Lung microvascular endothelial cell (primary cell): ENCODE measurements at places on chromosomes 1 and 21.

- DNase-seq, result no peak
These were observed 33.8 kb upstream of the SLC45A1 start for GRCh38 chr1:8284127-8284526.

- no peak for DNase-seq
These were observed 49.4 kb downstream of the WDR4 start for GRCh38 chr21:42829954-42830353.

DNA sequence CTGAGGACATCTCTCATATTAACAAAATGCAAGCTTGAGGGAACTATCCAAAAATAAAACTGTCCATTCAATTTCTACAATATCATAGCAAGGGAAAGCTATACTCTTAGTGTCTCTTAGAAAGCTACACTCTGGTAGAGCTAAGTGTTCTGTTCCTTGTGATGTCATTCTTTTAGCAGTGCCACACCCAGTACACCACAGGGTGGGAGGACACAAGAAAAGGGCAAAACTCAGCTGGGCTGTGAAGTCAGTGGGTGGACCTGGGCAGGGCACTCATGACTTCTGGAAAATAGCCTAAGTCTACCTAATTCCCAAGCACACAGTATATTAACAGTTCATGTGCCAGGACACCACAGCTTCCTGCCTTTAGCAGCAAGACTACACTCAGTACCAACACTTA, 42.2 kb upstream of the TNFSF4 start:
- DNase-seq, result no peak

DNA sequence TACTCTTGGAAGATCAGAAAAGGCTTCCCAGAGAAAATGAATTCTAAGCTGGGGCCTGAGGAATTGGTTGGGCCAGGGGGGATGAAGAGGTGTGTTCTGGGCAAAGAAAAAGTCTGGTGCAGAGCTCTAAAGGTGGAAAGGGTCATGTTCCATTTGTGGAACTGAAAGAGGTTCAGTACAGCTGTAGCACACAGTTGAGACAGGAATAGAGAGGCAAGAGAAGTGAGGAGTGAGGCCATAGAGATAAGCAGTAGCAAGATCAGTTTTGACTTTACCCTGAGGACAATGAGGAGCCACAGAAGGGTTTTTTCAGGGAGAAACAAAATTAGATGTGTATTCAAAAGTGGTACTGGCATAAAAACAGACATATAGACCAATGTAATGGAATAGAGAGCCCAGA, 30.3 kb upstream of the MUTYH start:
- no peak for DNase-seq

- DNase-seq, result no peak
These were observed 244.8 kb downstream of the DUSP10 start for GRCh38 chr1:221497046-221497445.

DNA sequence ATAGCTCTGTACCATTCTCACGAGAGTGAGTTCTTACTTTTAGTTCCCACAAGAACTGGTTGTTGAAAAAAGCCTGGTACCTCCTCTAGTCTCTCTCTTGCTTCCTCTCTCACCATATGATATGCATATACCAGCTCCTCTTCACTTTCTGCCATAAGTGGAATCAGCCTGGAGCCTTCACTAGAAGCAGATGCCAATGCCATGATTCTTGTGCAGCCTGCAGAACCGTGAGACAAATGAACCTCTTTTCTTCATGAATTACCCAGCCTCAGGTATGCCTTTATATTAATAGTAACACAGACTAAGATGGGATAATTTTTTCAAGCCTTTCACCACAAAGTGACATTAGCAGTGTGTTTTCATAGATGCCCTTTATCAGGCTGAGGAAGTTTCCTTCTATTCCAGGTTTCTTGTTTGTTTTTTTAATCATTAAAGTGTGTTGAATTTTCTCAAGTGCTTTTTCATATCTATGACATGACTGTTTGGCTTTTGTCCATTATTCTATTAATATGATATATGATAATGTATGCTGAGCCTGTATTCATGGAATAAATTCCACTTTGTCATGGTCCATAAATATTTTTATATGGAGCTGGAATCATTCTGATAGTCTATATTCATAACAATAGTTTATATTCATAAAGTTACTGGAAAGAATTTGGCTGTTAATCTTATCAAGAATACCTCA, 40.7 kb upstream of the C1orf185 start:
- DNase-seq, result no peak

GRCh38 chr1:41175546-41175945, 66.6 kb downstream of the SCMH1 start:
- DNase-seq, result no peak
